ENCODE measurements at places on chromosomes 16 and 17.

GRCh38 chr16:14011846-14012245 lies 59.3 kb upstream of the MRTFB start:
- DNase-seq = no peak

- DNase-seq = no peak
Measured at GRCh38 chr16:78490431-78490830, 391.0 kb downstream of the WWOX start.

DNA sequence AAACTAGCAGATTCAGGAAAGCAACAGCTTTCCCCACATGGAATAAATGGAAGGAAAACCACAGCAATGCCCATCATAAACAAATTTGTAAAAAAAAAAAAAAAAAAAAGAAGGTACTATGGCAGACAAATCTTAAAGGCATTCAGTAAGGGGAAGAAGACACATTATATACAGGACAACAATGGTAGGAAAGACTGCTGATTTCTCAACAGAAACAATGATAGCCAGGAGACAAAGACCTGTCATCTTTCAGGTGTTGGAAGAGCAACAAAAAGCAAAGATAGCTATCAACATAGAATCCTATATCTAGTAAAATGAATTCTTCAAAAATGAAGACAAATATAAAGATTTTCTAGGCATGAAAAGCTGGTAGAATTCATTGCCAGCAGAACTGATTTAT lies 65.9 kb downstream of the KCNJ2 start:
- no peak for DNase-seq

DNA sequence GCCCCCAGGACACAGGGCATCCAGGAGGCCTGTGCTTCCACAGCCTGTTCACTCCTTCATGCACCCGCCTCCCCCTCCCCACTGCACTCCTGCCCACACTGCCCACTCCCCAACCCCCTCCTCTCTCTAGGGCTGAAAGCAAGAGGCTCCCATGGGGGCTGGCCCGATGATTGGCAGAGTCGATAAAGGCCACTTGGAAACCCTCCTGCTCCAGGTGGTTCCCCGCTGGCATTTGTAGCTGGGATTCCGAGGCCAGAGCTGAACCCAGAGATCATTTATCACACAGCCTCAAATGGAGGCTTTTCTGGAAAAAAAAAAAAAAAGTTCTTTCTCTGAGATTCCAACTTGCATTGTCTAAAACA lies 74.1 kb downstream of the SREBF1 start:
- no peak for DNase-seq

DNA sequence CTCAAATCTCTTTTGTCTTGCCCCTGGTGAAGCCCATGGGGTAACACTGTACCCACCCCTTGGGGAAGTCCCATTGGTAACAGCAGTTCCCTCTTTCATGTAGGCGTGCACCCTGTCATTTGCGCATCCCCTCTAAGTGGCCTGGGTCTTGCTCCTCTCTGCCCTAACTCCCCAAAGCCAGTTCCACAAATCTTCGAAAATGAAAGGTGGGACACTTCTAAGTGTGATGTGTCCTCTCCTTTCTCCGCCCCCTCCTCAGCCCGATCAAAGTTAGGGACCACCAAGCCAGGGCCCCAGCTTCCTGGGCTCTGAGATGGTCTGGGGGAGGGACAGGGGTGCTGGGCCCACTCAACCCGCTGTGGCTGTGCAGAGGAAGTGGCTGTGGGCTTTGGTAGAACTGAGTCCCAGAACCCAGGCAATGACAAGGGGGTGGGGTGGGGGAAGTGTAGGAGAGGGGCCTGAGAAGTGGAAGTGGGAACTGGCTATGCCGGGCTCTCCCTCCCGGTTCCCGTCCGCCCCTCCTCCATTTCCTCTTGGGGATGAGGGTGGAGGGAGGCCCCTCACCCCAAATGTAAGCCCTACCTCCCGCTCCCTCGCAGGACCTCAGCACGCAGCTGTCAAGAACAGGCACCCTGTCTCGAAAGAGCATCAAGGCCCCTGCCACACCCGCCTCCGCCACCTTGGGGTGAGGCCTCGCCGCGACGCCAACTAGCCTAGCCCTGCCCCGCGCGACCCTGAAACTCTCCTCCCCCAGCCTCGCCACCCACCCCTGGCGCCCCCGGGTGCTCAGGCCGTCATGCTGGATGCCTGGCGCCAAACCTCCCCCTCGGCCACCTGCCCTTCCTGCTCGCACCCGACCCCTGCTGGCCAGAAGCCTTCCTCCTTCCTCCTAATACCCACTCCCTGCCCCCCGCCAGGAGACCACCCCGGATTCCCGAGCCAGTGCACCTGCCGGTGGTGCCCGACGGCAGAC lies 8.7 kb downstream of the ABI3 start:
- no peak for DNase-seq

GRCh38 chr17:40551091-40551878 lies 14.0 kb downstream of the CCR7 start:
- DNase-seq = no peak
